Renal cortical epithelial cell (primary cell): ENCODE measurements at places on chromosomes 11 and 22.

DNA sequence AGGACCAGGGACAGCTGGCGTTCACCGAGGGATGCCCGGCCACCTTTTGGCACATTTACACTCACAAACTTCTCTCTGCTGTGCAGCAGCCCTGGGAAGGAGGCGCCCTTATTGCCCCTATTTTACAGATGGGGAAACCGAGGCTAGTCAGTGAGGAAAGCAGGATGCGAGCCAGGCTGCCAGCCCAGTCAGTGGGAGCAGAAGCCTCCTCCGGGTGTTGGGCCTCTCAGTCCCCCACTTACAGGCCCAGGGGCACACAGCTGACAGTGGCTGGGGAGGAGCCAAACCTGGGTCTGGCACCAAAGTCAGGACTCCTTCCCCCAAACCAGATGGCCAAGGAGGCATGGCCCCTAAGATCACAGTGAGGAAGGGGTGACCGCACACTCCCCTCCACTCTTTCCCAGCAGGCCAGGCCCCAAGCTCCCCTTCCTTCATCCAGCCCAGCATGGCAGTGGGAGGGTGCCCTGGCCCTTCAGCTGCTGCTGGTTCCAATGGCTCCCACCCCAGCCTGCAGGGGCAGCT, 121.4 kb upstream of the ANO1 start:
- no peak for DNase-seq

GRCh38 chr11:114174712-114175495, 115.4 kb downstream of the ZBTB16 start:
- DNase-seq: no peak

DNA sequence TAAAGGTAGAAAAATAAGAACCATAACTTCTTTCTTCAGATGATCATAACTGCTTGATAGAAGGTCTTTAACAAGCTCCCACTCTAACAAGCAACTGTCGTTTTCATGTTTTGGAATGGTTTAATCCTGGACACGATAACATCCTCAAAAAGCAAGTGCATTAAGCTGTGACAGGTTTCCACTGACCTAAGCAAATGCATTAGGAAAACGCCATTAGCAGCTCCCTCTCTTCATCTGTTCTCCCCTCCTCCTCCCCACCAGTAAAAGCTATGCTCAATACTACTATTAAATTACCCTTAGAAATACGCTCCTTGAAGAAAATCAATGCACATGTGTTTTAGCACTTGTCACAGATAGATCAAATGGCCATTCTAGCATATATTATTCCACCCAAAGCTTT, 729.4 kb downstream of the OPCML start:
- no peak for DNase-seq

DNA sequence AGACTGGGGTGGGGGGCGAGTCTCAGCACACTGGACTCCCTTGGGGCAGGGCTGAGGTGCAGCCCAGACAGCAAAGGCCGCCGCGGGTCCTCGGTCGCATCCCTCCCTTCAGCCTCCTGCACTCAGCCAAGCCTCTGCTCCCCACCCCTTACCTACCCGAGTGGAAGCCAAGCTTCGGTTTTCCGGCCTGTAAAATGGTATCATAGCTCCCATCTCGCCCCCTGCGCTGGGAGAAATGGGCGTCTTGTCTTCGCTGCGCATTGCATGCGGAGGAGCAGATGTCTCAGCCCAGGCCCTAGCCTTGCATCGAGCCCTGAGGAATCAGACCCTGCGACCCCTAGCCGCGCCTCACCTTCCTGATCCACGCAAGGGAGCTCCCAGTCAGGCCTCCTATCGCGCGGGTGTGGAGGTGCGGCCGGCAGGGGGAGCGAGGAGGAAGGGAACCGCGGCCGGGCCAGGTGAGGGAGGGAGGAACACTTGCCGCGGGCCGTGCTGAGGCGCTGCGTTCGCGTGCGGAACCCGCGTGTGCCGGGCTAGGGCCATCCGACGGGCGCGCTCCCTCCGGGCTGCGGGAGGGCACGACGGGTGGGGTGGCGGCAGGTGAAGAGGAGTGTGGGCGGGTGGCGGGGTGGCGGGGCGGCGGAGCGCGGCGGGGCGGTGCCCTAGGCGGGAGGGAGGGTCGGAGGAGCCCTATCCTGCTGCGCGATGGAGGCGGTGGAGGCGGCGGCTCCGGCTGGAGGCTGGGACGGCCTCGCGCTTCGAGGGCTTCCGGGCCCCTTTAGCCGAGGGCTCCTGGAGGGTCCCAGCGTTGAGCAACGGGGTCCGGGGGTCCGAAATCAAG, 4.1 kb upstream of the TBX1 start:
- DNase-seq: no peak

- DNase-seq: no peak
Observed at GRCh38 chr11:34540870-34541269, 27.3 kb upstream of the ELF5 start.
